Fibroblast of skin of right biceps (primary cell): ENCODE measurements at places on chromosomes 11 and 22.
A peak's percentile ranks its signal among the peaks of the same experiment; 100 is the strongest.

DNA sequence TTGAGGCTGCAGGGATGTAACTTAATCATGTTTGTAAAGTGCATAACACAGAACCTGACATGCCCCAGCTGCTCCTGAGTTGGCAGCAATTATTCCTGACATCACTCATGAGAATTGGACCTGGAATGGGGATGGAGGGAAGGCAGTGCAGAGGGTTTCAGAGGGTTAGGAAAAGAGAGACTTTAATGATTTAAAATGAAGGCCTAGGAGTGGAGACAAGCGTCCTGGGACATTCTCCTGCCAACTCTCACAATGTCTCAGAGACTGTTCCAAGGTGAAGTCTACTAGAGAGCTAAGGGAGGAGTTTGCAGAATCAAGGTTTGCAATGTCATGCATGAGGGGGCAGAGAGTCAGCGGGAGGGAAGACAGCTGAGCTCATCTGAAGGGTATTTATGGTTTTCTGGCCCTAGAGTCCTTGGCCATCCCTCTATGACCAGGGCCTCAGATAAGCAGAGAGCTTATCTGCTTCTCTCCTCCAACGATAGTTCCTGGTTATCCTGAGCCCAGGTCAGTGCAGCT is 36.9 kb downstream of the GGTLC2 start:
- DNase-seq, result no peak

- DNase-seq, result no peak
These were observed 29.9 kb upstream of the TXNRD2 start for GRCh38 chr22:19971276-19972124.

DNA sequence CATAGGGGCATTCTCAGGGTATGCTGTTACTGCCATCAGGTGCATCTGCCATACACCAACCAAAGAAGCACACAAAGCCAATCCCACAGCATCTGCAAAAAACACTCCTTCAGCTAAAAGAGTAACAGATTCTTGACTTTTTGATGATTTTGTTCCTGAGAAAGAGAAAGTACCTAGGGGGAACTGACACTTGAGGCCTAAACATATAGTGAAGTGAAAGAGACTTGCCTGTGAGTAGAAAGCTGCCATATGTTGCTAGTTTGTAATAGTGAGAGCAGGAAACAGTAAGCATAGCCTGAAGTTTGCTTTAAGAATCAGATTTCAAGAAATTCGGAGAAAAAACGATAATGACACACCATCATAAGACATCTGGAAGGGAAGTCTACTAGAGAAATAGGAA is 97.9 kb upstream of the CTSC start:
- DNase-seq, result no peak

DNA sequence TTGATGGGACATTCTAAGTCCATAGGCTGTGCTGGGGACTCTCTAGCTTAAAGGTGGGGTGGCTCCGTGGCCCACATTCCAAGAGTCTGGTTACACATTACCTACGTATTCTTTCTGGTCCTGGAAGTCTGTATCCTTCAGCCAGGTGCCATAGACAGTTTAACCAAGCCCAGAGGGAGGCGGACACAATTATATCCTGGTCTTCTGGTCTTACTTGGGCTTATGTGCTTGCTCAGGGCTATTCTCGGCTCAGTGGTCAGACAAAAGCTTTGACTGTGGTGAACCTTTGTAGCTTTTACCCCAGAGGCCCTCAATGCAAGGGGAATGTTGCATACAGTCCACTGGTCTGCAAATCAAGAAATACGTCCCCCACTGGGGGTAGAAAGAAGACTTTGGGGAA is 3.4 kb upstream of the INCENP start:
- DNase-seq, result no peak

DNA sequence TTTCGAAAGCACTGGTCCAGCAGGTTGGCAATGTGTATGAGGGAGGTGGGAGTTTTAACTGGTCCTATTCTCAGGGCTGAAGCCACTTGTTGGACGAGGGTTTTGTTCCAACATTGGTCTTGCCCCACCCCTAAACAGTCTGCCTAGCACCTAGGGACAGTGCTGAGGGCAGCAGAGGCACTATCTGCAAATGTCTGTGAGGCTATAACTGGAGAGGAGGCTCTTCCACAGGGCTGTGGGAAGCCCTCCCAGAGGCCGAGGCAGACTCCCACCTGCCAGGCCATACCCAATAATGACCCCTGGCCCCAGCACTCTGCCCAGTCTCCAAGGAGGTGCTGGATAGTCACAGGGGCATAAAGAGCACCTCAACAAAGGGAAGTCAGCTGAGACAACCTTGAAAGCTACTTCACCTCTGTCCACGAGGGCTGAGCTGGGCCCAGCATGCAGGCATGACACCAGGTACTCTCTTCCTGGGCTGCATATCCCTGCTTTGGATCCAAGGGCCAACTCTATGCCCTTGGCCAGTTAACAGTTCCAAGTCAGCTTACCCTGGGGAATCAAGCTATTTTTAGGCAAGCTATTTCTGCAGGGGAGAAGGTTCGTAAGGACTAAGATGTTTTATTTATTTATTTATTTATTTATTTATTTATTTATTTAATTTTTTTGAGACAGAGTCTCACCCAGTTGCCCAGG is 40.2 kb upstream of the SLC25A1 start:
- DNase-seq, result no peak

DNA sequence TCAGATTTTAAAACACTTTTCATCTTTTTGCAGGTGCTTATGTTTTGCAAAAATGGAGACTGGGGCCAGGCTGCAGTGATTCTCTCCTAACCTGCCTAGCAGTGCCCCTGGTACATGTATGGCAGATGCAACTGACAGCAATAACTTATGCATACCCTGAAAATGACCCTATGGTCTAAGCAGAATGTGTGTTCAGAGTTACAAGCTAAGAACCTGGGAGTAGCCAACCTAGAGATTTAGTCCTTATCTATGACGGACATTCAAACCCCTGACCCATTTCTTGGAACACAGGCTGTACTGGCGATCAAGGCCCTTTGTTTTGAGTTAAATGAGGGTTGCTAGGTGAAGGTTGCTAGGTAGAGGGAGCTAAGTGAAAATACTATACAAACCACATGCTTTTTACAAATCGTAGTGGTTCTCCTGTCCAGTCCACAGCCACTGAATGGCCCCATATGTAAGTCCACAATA is 184.9 kb upstream of the SESN3 start:
- no peak for DNase-seq

DNA sequence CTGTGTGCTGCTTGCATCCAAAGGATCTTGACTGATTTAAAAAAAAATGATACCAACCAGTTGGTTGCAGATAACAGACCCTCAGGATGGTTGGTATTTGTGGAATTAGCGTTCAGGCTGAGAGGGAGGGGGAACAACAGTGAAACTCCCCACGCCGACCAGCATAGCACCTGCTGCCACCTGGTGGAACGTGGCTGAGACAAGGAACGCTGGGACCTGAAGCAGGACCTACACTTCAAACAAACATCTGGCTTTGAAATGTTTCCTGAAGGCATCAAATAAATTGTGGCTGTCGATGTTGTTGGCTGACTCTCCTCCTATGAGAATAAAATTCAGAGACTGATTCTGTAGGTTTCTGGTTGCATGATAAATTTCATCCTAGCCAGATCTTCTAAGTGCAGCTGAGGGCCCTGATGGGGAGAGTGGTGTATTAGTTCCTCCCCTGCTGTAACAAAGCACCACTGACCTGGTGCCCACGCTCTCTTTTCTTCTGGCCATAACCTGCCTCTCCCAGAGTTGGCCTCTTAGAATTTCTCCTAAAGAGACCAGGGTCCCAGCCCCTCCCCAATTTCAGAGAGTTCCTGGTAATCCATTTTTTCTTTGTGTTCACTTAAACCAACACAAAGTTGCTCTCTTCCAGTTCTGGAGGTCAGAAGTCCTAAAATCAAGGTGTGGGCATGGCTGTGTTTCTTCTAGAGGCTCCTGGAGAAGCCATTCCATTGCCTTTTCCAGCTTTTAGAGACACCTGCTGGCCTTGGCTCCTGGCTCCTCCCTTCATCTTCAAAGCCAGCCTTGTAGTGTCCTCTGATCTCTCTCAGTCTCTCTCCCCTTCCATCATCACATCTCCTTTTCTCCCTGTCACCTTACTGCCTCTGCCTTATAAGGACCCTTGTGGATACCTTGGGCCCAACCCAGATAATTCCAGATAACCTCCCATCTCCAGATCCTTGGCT is 17.3 kb downstream of the APOL2 start:
- DNase-seq, result peak; percentile 27

- no peak for DNase-seq
These were observed 10.3 kb downstream of the GRK3 start for GRCh38 chr22:25574736-25575135.

DNA sequence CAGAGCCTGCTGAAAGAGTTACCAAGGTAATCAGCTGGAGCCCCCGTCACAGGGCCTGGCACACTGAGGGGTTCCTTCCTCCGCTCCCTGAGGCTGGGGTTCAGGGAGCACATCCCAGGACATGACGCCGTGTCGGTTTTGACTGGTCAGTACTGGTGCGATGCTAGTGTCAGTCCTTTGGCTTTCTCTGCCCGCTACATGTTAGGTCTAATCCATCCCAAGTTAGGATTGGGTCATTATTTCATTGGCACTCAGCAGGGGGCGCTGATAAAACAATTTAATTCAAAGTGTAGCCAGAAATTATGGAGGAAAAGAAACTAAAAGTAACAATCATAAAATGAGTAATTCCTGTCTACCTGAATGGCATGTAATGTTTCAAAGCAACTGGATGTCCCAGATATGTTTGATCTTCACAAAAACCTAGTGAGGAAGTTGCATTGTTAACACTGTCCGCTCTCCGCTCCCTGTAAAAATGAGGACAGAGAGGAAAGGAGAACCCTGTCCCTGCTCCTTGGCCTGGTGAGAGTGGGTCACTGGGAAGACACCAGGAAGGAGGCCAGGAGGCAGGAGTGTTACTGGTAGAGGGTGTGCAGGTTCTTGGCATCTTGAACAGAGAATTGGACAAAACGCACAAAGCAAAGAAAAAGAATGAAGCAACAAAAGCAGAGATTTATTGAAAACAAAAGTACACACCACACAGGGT is 27.1 kb downstream of the TSKU start:
- DNase-seq, result peak; percentile 28

DNA sequence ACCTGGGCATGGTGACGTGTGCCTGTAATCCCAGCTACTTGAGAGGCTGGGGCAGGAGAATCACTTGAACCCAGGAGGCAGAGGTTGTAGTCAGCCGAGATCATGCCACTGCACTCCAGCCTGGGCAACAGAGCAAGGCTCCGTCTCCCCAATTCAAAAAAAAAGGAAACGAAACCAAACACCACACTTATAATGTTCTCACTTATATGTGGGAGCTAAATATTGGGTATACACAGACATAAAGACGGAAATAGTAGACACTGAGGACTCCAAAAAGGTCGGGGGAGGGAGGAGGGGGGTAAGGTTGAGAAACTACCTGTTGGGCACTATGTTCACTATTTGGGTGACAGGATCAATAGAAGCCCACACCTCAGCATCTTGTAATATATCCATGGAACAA is 94.3 kb downstream of the GAB2 start:
- DNase-seq, result no peak

DNA sequence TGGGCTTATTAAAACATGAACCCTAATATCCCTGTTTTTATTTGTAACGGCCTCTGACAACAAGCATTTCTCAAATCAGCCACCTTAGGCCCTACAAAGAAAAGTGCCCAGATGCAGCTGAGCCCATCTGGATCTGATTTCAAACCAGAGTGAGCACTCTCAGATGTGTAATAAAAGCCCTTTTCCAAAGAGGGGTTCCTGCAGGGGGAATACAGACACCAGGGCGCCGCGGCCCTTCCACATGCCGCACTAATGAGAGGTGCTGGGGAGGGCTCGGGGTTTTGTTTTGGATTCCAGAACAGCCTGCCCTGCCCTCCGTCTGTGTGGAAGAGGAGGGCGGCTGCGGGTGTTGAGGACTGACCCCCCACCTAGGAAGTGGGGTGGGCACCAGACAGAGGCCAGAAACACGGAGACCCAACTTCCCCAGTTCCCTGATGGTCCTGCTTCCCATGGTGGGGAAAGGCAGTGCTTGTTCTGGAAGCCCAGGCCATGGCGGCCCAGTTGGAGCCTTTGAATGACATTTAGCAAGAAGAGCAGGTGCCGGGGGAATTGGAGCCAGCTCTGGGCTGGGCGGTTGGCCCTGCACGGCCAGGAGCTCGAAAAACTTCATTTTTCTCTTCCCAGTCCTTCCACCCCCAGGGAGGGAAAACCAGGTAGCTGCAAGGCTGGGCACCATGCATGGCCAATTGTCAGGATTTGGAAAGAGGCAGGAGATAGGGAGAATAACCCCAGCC is 63.7 kb downstream of the MACROD1 start:
- peak; percentile 75 for DNase-seq

GRCh38 chr11:21948876-21949275 is 244.0 kb upstream of the ANO5 start:
- no peak for DNase-seq

GRCh38 chr11:14886513-14886912 is 5.5 kb downstream of the CYP2R1 start:
- DNase-seq, result no peak

DNA sequence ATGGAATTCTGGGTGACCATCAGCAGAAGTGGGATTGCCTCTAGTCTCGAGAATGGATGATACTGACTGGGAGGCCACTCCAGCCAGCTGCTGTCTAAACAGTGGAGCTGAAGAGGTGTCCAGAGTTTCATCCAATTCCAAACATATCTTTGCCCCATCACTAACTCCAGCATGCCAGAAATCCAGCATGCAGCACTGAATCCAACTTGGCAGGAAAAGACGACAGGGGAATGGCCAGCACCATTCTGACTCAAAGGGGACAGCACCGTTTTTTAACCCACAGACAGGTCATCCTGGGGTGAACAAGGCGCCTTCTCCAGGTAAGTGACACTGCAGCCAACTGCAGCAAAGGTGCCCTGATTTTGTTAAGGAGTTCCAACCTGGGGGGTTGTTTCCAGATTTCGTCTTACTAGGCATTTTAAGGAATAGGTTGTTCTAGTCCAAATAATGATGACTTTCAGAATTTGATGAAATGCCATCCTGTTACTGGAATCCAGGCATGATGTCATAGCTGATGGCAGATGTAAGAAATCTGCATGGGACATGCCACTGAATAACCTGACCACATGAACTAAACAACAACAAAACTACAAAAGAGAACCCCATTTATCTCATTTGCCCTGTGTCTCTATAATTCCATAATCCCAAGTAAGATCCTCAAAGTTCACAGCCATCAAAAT is 32.3 kb downstream of the FEZ1 start:
- no peak for DNase-seq

DNA sequence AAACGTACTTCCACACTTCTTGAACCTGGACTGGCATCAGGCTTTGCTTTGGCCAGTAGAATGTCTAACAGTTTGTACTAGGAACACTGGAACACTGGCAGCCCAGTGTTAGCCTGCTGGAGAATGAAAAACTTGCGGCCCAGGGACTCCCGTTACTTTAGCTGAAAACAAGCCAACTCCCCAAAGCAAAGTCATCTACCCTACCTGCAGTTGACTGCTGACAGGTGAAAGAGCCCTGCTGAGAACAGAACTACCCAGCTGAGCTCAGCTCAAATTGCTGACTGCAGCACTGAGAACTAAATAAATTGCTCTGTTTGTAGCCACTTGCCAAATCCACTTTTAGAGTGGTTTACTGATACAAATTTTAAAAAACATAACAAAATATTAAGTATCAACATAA is 342.5 kb downstream of the LRRC4C start:
- DNase-seq, result no peak
